ENCODE measurements at places on chromosomes 7 and 10.

DNA sequence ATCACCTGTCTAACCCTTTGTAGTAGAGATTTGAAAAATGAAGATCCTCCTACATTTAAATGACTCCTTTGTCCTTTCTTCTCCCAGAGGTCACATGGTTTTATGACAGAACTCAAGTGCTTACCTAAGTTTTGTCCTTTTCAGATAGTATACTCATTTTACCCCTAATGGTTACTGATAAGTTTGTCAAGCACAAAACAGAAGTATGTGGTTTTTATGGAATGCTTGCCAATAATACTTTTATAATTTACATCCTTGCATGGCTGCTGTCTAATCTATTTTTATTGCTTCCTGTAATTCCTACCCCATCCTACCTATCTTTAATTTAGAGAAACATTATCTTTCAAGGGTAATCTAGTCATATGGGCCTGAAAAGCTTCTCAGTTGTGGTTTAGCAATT lies 37.5 kb downstream of the HELLS start:
- H3K4me3 ChIP-seq, result no peak overlapping the region
- no peaks in the 10 kb centered on the region for H3K27me3 ChIP-seq
- no peaks in the 10 kb centered on the region for H3K36me3 ChIP-seq

DNA sequence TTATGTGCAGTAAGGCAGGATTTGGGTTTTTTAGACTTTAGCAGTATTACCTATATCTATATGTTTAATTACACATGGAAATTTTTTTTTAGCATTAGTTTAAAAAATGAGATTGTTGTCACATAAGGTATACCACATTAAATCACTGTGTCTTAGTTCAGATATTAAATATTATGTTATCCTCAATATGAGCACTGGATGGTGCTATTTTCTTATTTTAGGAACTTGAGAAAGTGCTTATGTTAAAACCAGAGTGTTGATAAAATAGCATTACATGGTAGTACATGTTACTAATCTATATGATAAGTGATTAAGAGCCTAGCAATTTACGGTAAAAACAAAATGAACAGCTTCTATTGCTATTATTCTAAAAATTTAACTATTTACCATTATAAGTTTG lies 28.8 kb downstream of the MIOS start:
- H3K36me3 ChIP-seq, result peaks cover 15% of the 10 kb centered on the region
- no peak overlapping the region for H3K27ac ChIP-seq
- no peak for DNase-seq
- no peaks in the 10 kb centered on the region for H3K4me1 ChIP-seq
- no peak overlapping the region for H3K4me3 ChIP-seq
- H3K27me3 ChIP-seq, result no peaks in the 10 kb centered on the region

- DNase-seq, result no peak
- peaks cover 24% of the 10 kb centered on the region for H3K36me3 ChIP-seq
- H3K27ac ChIP-seq, result no peak overlapping the region
- no peaks in the 10 kb centered on the region for H3K27me3 ChIP-seq
- no peaks in the 10 kb centered on the region for H3K4me1 ChIP-seq
Measured at GRCh38 chr10:15821046-15821683, 39.1 kb downstream of the MINDY3 start.

DNA sequence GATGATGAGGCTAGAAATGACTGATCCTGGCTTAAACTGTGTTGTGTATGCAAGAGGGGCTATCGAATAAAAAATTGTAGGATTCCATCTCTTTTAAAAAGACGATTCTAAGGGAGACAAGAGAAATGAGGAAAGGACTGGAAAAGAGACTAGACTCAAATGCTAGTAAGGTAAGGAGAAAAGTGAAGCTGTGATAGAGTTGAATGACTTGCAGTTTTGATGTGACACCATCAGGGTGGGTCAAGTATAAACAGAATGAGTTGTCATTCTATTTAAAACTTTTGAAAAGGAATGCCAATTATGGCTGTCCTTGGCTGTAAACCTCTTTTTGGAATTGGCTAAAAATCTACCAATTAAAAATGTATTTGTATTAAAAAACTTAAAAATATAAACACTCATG lies 184.5 kb upstream of the PHF14 start:
- H3K4me1 ChIP-seq, result no peaks in the 10 kb centered on the region
- H3K27me3 ChIP-seq, result no peaks in the 10 kb centered on the region
- H3K4me3 ChIP-seq, result no peak overlapping the region

DNA sequence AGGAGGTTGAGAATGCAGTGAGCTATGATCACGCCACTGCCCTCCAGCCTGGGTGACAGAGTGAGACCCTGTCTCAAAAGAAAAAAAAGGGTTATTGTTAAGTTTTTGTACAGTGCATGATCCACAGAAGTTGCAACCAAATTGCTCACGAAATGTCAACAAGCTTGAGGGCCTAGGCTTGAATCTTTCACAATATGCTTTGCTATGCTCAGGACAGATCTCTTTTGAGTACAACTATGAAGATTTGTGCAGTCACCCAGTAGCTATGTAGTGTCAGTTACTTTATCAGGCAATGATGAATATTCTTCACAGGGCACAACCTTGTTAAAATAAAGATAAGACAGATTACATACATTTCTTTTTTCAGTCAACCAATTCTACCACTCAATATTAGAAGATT lies 109.2 kb downstream of the PRTFDC1 start:
- no peaks in the 10 kb centered on the region for H3K36me3 ChIP-seq
- no peak overlapping the region for H3K27ac ChIP-seq
- no peak overlapping the region for H3K4me3 ChIP-seq
- H3K27me3 ChIP-seq, result no peaks in the 10 kb centered on the region
- no peak for DNase-seq

- no peaks in the 10 kb centered on the region for H3K4me1 ChIP-seq
- no peaks in the 10 kb centered on the region for H3K36me3 ChIP-seq
- no peaks in the 10 kb centered on the region for H3K27me3 ChIP-seq
- DNase-seq, result no peak
- no peak overlapping the region for H3K27ac ChIP-seq
Measured at GRCh38 chr10:118903251-118903650, 126.3 kb upstream of the NANOS1 start.

GRCh38 chr7:127189074-127189473 lies 63.7 kb downstream of the GRM8 start:
- no peak for DNase-seq
- no peak overlapping the region for H3K27ac ChIP-seq
- H3K27me3 ChIP-seq, result no peaks in the 10 kb centered on the region
- no peaks in the 10 kb centered on the region for H3K36me3 ChIP-seq

Measured in effector memory CD4-positive, alpha-beta T cell (primary cell).